ENCODE measurements at places on chromosomes 2 and 18. TPM values are rescaled to one million over a fixed set of nuclear protein-coding genes. Genes with fewer than 3 reads are reported as not detected.

Gene SLC16A14
- 0.51 TPM for total RNA-seq

Gene PTCD3
- 112 TPM for total RNA-seq

Gene KIF5C
- total RNA-seq: under 0.01 TPM

Gene RFX8
- 0.82 TPM for total RNA-seq

Gene E2F6
- 9.3 TPM for total RNA-seq

Gene EPB41L5
- total RNA-seq: 18.8 TPM

Gene TRIM43
- not detected for total RNA-seq

Gene TMEM247
- not detected for total RNA-seq

Gene ANKRD53
- total RNA-seq: 0.83 TPM

Gene NPAS2
- total RNA-seq: 116 TPM

Gene DSEL
- 6.0 TPM for total RNA-seq

Gene CXCR1
- total RNA-seq: under 0.01 TPM

Gene SCTR
- not detected for total RNA-seq

Gene LINC00305
- total RNA-seq: not detected

Gene SNTG2
- total RNA-seq: not detected

Gene TMEM198
- 5.2 TPM for total RNA-seq

Gene TTN
- 0.38 TPM for total RNA-seq

Gene PDE1A
- total RNA-seq: not detected

Gene WDR43
- total RNA-seq: 103 TPM

Gene DSG4
- under 0.01 TPM for total RNA-seq

Gene CROCC2
- total RNA-seq: not detected

Gene SERPINB3
- total RNA-seq: 12.7 TPM

Gene GALNT13
- not detected for total RNA-seq

Gene C2orf72
- not detected for total RNA-seq

Gene ONECUT2
- total RNA-seq: 0.31 TPM

Gene MEP1B
- total RNA-seq: not detected
